ENCODE measurements at places on chromosomes 2 and 18.

DNA sequence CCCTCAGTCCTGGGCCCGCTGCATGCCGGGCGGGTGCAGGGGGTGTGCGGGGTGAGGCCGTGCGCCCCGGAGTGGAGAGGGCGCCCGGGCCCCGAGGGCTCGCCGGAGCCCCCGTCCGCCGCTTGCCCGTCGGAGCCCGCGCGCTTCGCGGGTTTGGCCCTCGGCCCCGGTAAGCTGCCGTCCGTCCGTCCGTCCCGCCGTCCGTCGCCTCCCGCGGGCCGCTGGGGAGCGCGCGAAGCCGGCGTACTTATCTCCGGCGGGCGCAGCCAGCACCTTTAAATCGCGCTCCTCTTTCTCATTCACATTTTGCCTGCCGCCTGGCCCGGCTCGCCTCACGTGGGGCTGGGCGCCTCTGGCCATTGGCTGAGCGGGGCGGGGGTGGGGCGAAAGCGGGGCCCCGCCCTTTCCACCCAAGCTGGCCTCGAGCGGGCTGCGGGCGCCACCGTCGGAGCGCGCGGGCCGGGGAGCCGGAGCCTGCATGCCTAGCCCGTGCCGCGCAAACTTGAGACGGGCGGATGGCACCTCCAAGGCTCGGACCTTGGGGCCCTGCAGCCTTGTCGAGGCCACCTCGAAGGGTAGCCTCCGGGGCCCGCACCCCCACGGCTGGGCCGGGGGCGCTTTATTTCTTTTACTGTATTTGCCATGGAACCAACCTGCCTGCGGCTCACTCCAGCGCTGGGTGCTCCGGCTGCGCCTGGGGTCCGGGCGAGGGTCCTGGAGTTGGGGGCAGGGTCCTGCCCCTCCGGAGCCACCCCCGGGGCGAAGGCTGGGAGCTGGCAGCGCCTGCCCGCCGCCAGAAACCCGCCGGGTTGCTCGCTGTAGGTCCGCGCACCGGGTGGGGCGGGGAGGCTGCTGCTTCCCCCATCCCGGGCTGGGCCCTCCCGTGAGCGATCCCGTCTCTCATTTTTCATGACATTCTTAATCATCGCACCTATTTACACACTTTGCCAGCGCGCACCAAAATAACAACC is at the start of gene GBX2:
Gene GBX2 (minus strand): TSS at position 277 of the 971 bp plus-strand sequence. CDS start 415 bp downstream, outside the sequence.
- DNase-seq, result no peak

GRCh38 chr2:151733771-151734672 is at the start of gene NEB:
TSS of gene NEB (minus strand) at chr2:151734476. CDS start at chr2:151733156, 1,320 bp downstream.
- no peak for DNase-seq

DNA sequence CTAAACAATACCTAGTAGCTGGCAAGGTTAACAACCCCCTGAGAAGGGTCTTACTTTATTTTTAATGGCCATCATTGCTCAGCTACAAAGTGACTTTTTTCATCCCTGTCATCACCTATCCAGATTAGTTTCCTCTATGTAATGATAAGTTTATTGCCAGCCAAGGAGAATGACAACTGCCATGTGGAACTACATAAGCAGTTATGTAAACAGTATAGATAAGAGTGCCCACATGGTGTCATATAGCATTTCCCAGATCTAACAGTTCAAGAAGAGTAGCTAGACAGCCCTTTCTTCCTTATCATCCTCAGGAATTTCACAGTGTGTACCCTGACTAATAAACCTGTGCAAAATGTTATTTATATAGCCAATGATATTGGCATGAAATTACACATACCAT is 240.2 kb upstream of the PIK3C3 start:
- DNase-seq, result no peak

DNA sequence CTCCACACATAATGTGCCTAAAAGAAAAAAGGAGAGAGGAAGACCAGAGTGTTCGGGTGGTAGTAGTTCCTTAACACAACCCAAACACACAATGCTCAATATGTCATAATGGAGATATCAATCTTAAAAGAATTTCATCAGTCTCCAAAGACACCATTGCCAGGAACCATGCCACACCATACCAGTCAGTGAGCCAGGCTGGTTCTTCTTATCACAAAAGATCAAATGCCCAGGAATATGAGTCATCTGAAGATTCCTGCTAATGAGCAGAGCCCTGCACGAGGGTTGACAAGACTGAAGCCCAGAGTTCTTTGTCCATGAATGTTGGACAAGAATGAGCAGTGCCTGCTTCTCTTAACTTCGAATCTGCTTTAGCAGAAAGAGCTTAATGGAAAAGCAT is 262.3 kb downstream of the ZNF516 start:
- DNase-seq, result no peak

GRCh38 chr18:59834267-59834666 is 65.5 kb upstream of the PMAIP1 start:
- no peak for DNase-seq

Measured in CD4-positive, alpha-beta T cell treated with Interleukin-17A for 1 hour (primary cell).